ENCODE measurements at places on chromosomes 12 and 14.

GRCh38 chr12:131564845-131565244 lies 146.0 kb upstream of the SFSWAP start:
- DNase-seq = no peak

DNA sequence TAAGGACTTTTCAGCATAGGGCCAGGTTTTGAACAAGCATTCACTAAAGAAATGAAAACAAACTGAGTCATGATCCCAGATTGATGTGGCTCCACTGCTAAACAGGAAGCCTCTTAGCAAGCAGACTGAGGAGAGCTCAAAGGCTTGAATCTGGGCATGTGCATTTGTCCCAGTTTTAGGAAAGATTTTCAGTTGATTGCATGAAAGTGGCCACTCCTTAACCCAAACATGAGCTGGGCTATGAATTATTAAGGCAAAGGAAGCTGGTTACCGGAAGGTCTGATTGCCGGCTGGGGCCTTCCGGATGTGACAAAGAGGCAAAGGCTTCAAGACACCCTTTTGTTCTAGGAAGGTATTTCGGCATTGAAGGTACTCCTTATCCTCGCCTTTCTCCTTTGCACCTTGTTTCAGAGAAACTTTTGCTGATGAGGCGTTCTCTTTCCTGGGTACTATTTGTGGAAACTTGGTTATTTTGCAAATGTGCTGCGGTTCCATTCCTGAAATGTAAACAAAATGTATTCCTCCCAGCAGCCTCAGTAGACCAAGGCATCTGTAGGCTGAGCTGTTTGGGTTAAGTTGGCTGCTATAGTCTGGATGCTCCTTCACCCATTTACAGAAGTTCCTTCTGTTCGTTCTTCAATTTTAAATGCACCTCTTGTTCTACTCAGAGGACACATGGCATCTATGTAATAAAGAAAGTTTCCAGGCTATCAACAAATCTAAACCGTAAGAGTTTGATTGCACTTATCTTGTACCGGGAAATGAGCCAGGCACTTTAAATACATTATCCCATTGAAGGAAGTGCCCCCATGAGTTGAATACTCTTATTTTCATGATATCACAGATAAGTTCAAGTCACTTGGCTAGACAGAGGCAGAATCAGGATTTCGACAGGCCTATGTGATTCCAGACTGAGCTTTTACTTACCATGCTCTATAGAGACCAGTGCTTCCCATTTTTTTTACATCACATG lies 115.6 kb upstream of the METAP2 start:
- no peak for DNase-seq

DNA sequence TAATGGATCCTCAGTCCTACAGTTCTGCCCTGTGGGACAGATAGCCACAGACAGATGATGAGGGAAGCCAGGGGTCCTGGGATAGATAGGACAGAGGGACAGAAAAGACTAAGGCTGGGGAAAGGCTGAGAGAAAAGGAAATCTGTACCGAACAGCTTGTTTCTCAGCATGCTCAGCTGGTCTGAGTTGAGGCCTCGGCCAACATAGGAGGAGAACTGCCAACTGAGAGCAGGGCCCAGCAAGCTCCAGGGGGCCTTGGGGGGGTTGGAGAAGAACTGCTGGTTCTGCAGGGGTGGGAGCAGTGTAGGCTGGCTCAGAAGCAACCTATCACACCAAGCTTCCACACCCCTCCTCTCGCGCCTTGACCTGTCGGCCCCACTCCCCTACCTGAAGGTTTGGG lies 10.1 kb downstream of the IL23A start:
- DNase-seq = no peak

GRCh38 chr12:122423258-122424165 lies 1.0 kb upstream of the CLIP1 start:
- no peak for DNase-seq

GRCh38 chr12:124359671-124360581 lies 65.0 kb downstream of the RFLNA start:
- no peak for DNase-seq

GRCh38 chr14:38120109-38120508 lies 87.6 kb upstream of the SSTR1 start:
- no peak for DNase-seq

- no peak for DNase-seq
These were observed 214.2 kb downstream of the PPM1H start for GRCh38 chr12:62720661-62721330.

DNA sequence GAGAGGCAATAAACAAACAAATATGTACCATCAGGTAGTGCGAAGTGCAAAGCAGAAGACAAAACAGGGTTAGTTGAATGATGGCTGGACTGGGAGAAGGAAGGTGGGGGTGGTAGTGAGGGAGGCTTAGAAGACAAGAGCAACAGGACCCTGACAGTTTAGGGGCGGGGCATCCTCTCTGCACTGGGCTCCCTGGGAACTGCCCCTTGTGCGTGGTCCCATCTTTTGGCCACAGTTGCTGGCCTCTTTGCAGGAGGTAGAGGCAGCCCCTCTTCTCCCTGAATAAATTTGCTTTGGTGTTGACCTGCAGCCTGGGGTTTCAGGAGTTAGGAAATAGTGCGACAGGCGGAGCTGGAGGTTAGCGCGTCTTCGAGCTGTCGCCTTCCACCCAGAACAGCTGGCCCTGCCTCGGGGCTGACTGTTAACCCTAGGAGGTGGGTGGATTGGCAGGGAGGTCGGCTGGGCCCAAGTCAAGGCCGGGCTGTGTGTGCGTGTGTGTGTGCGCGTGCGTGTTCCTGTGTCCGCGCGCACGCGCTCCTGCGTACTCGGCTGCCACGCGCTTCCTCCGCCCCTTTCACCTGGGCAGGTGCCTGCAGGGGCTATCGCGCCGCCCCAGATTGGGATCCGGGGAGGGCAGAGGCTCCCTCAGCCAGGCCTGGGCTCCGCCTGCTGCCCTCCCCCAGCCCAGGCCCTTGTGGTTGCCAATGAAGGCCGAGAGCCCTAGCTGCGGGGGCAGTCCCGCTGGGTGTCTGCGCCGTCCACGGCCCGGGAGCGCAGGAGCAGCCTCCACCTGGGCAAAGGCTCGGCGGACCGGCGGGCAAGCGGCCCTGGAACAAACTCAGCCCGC lies 180.8 kb downstream of the ADCK1 start:
- DNase-seq = no peak

DNA sequence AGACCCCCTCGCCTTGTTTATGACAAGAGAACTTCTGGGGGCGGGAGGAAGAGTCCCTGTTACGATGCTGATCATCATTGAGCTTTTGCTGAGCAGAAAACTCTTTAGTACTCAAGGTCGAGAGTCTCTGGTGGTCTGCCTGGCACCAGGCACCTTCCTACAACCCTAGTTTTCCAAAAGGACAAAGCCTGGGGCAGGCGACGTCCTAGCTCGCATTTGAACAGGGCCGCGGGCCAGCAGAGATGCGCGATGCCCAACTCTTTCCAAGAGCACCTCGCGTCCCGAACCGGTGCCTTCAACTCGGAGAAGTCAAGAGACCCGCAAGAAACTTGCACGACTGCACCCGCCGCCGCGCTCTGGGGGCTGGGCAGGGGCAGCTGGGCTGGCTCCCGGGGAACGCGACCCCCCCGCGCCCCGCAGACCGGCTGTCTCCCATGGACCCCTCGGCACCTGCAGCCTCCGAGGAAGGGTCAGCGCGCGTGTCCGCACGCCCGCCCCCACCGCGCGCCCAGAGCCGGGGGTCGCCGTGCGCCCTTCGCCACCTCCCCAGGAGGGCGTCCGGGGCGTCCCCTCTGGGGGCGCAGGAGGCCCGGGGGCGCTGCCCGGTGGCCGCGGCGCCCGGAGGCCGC lies 377 bp upstream of the BCL7A start:
- DNase-seq = no peak

DNA sequence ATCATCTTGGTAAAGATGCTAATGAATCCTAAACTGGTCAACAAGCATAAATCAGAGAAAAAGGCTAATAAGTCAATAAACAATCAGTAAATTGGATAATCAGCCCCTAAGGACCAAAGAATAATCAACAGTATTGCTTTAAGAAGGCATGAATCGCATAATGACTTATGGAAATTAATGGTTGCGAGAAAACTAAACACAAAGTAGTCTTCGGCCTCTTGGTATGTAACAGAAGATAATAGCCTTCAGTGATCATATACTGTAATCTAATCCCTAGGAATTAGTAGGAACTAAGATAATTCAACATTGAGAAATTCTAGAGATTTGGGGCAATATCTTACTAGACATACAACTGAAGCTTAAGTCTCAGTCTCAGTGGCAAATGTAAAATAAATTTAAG lies 122.1 kb downstream of the PRKCH start:
- no peak for DNase-seq

DNA sequence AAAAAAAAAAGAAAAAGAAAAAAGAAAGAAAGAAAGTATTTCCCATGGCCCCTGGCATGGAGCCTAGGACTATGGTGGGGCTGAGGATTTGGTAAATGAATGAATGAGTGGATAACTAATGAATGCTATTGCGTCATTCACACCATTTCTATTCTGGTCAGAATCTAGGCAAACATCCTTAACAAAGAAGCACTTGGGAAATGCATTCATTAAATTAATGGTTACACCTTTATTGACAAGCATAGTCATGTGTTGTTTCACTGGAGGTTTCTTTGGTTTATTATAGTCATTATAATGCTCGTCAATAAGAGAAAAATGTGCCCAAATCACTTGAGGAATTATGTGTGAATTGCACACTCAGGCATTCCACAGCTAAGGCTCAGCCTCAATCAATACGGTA lies 13.6 kb upstream of the AQP2 start:
- no peak for DNase-seq

DNA sequence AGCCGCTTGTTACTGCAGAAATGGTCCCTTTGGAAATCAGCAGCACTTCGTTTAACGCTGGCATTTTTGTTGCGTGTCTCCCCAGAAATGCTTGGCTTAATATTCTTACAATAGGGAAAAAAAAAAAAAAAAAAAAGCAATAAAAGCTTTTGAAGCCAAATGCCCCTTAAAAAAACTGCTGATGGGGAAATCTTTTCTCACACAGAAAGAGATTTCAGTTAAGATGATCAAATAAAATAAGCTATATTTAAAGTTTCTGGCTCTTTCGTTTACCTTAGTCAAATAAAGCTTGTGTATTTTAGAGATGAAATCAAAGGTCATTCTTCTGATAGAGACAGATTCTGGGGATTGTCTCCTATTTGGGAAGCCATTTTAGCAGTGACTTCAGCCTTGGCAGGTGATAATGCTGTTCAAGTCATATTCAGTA lies 52.4 kb upstream of the FRS2 start:
- no peak for DNase-seq

DNA sequence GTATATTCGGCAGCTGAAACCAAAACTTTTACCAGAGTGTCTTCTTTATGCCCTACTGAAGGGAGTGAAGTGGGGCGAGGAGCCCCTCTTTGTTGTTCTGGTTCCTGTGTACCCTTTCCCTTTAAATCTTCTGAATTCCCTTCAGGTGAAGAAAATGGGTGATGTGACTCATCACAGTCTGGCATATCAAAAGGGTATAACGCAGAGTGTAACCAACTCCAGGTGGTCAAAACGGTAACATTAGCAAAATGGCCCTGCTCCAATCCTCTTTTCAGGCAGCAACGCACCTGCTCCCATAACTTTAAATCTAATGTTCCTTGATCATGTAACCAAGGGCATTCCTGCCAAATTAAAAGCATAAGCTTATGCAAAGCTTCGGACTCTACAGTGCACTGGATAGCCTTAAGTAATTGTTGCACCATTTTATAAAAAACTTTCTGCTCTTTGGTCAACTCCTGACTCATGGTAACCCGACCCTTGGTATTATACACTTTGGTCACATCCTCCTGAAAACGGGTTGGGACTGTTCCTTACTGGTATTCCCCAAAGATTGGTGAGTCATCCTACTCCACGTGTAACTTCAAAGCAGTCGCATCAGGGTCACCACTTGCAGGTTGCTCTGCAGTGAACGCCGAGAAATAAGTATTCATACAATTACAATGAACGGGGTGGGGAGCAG lies 83.1 kb downstream of the KCNMB4 start:
- no peak for DNase-seq

- DNase-seq = no peak
These were observed 26.3 kb downstream of the EML1 start for GRCh38 chr14:99819514-99819913.

DNA sequence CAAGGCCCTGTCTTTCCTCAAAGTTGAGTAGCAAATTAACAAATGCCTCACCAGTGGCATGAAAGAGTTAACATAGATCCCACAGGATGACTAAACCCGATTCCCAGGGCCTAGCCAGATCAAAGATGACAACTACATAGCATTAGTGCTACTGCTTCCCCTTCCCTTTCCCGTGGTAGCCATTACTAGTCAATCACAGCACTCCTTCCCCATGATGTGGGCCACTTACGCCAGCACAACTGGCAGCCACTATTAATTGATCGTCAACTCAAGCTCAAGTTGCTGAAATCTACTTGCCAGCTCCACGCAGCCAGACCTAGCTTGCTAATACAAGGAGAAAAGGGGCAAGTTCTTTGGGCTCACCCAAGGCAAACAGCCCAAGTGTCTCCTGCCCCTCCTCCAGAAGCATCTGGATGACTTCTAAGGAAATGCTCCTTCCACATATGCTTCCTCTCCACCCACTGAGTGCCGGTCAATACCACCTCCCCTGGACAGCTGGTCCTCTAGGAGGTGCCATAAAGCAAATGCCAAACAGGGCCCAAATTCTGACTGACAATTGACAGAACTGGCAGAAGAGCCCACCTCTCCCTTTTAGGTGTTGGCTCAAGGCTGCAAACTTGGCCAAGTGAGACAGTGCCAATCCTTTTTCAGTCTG lies 72.6 kb downstream of the NUAK1 start:
- DNase-seq = no peak

DNA sequence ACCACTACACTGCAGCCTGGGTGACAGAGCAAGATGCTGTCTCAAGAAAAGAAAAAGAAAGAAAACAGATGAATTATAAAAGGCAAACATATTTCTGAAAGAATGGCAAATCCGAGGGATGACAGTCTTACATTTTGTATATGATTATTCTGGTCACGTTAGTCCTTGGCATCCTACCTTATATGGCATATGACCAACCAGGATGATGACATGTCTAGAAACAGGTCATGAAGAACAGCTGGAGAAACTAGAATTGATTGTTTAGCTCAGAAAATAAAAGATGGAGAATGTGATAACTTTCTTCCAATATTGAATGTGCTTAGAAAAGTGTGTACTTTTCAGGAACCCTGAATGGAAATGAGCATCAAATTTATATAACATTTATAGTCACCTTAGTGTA lies 19.2 kb downstream of the SLC2A14 start:
- DNase-seq = no peak

DNA sequence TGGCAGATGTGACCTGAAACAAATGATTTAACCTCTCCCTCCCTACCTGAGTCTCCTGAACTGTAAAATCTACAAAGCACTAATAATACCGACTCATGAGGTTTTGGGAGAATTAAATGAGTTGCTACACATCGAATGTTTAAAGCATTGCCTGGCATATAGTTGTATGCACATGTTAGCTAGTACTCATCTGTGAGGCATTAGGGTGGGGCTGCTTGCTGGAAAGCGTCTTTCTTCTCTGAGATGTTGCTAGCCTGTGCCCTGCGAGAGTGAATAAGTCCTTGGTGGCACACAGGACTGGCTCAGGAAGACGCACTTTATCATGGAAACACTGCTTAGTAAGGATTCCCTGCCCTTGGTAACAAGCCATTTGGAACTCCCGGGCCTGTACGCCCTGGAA lies 6.1 kb downstream of the RAPGEF3 start:
- no peak for DNase-seq

All from activated gamma-delta T cell (primary cell).